ENCODE measurements at places on chromosomes 3 and 15.

- no peak for DNase-seq
Measured at GRCh38 chr15:40269604-40270003, 13.3 kb downstream of the ANKRD63 start.

DNA sequence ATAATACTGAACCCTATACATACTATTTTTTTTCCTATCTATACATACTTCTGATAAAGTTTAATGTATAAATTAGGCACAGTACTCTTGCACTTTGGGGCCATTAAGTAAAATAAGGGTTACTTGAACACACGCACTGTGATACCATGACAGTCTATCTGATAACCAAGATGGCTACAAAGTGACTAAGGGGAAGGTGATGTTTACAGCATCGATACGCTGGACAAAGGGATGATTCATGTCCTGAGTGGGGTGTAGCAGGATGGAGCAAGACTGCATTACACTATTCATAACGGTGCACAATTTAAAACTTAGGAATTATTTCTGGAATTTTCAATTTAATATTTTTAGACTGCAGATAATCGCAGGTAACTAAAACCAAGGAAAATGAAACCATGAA is 30.0 kb upstream of the SLC2A2 start:
- DNase-seq = no peak

GRCh38 chr3:46056686-46057085 is 29.4 kb upstream of the XCR1 start:
- no peak for DNase-seq

GRCh38 chr3:38457111-38458003 is 3.7 kb downstream of the ACVR2B start:
- no peak for DNase-seq

DNA sequence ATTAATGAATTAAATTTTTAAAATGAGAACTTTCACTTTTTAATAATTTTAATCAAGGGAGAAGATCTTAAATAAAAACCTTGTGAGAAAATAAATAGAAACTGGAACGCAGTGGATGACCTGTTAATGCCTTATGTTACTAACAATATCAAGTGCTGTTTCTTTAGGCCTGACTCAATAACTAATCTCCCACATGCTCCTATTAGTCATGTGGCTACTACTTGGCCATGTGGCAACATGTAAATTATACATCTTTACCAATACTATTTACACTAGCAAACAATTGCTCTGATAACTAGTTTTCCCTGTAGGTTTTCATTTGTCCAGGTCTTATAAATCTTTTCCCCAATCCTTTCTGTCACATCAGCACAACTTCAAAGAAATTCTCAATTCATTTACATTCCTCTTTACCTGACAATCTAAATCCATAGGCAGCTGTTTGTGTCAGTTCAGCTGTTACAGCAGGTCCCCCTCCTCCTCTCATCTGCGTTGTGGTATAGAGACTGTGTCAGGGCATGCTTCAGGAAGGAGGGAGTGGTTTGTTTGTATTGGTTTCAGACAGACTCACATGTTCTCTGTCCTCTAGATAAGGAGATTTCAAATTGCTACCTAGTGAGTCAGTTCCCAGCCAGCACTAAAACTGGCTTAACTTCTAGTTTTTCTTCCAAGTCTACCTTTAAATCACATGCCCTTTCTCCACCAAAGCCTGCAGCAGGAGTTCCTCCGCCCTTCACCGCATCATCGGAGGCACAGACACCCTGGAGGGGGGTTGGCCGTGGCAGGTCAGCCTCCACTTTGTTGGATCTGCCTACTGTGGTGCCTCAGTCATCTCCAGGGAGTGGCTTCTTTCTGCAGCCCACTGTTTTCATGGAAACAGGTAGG is 11.3 kb upstream of the C3orf52 start:
- DNase-seq = no peak

DNA sequence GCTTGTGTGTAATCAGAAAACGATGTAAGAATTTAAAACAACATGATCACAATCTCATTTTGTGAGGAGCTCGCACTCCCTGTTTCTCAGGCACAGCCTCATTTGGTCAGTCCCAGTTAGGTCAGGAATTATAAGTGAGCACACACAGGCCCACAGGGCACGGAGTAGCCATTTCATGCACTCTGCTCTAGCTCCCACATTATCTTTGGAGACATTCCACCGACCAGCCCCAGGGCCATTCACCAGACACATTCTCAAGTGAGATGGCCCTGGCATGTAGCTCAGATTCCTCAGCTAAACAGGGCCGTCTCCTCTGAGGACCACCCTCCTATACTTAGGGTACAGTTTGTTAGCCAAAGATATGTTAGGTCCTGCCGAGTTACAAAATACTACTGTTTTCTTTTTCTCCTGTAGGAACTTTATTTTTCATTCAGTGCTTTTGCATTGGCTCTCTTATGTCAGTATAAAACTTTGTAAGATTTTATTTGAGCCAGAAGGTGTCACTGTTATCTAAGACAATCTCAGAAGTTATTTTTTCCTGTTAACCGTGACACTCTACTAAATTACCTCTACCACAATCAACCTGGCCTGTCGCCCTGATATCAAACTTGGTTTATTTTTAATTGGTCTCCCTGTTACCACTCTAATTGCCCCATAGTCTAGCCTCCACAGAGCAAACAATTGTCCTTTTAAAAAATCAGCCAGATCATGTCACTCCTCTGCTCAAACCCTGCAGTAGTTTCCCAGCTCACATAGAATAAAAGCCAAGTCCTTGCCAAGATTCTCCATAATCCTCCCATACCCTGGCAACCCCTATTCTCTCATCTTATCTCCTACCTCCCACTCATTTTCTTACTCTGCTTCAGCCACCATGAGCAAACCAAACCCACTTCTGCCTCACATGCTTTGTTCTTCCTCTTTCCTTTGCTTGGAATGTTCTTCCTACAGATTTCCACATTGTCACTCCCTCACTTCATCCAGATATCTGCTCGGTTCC is 105.7 kb downstream of the PPP2R3A start:
- no peak for DNase-seq

DNA sequence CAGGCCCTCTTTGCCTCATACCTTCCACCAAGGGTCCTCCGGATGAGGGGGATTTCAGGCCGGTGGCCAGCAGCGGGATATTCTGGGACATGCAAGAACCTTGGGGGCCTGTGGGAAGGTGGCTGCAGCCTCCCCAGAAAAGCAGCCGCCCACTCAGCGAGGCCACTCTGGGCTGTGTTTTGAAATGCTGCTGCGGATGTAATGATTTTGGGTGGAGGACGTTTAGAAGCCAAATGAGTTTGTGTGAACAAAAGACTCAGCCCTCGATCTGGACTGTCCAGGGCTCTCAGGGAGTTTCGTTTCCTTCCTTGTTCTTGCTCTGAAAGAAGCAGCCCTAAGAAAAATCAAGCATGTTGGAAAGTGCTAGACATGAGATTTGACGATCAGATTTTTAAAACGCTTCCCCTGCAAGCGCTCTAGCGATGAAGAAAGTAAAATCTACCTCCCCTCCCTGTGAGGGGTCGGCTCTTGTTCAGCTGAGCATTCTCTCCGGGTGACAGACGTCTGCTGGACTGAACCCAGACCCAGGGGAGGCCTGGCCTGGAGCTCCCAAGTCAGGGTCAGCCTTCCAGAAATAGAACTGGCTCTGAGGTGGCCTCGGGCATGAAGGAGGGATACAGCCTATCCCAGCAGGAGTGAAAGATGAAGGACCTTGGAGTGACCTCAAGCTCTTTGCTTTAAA is 12.9 kb downstream of the HEG1 start:
- no peak for DNase-seq

DNA sequence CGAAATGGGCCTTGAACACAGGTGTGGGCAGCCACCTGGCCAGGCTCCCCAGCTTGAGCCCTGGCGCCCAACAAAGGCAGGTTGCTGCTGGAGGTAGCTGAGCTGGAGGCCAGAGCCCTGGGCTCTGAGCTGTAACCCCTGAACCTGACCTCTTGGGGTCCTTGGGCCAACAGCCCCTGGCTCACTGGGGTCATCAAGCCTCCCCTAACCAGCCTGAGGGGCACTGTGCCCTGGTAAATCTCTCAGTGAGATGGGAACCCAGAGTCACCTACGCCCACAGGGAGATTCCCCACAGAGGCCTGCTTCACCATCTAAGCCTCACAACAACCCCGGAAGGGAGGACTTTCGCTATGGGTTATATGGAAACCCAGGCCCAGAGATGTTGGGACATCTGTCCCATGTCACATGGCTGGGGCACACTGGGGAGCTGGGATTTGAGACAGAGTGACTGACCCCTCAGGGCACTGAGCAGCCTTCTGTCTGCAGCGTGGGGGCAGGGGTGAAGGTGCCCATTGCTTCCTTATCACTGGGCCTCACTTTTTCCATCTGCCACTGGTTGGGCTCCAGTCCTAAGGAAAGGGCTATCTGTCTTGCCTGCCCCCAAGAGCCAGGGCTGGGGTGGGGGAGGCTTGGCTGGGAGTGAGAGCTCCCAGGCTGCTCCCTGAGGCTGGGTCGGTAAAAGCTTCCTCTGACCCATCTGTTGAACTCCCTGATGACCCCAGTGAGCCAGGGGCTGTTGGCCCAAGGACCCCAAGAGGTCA is 59.1 kb downstream of the IQSEC1 start:
- DNase-seq = no peak

DNA sequence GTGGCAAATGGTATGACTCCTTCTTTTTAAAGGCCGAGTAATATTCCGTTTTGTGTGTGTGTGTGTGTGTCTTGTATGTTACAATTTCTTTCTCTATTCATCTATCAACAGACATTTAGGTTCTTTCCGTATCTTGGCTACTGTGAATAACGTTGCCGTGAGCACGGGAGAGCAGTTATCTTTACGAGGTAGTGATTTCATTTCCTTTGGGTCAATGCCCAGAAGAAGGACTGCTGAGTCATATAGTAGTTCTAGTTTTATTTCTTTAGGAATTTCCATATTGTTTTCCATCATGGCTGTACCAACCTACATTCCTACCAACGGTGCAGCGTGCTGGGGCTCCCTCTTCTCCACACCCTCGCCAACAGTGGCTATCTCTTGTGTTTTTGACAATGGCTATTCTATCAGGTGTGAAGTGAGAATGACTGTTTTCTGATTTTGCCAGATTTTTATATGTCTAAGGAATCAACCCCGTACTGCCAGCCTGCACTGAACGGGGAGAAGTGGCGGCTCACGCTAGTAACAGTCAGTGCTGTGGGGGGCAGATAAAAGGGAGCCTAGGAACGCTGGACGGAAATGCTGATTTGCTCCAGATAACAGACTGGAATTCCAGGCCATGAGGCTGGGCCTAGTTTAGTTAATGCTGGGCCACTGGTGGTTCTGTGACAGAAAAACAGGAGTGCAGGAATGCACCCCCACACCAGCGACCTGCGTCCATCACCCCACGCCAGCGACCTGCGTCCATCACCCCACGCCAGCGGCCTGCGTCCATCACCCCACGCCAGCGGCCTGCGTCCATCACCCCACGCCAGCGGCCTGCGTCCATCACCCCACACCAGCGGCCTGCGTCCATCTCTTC is 168.1 kb downstream of the XXYLT1 start:
- no peak for DNase-seq

GRCh38 chr3:196763179-196763578 is 23.5 kb downstream of the PAK2 start:
- DNase-seq = no peak

- DNase-seq = no peak
Measured at GRCh38 chr3:32147509-32147908, 41.1 kb downstream of the GPD1L start.

- DNase-seq = no peak
Measured at GRCh38 chr15:83063551-83063950, 3.5 kb downstream of the BTBD1 start.

DNA sequence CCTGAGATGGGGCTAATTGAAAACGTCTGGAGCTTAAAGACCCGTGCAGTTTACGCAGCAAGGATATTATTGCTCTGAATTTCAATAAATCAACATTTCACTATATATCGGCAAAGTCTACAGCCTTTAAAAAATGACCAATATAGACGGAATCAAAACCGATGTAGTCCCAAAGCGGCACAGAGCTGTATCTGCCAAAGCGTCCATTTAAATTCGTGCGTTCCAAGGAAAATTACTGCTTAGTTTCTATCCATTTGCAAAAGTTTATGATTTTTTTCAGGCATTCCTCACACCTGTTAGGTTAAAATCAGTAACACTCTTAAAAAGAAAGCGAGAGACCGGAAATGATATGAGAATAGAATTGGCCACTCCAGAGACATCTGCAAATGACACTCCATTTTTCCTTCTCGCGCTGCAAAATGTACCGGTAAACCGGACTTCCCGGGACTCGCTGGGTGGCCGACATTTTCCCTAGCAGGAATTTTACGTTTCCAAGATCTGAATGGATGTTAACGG is 777 bp upstream of the EIF4A2 start:
- no peak for DNase-seq
